ELR (cell line): ENCODE measurements at places on chromosomes 5 and 9.

DNA sequence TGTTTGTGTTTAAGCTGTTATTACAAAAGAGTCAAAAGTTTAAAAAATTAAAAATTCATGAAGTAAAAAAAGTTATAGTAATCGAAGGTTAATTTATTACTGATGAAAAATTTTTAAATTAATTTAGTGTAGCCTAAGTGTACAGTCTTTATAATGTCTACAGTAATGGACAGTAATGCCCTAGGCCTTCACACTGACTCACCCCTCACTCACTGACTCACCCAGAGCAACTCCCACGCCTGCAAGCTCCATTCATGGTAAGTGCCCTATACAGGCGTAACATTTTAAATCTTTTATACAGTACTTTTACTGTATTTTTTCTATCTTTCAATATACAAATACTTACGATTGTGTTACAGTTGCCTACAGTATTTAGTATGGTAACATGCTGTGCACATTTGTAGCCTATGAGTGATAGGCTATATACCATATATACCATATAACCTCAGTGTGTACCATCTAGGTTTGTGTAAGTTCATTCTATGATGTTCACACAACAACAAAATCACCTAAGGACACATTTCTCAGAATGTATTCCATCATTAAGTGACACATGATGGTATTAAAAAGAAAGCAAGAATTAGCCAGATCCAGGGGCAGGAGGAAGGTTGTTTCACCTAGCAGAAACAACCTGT lies 40.1 kb downstream of the DCAF10 start:
- DNase-seq, result peak; percentile 87

DNA sequence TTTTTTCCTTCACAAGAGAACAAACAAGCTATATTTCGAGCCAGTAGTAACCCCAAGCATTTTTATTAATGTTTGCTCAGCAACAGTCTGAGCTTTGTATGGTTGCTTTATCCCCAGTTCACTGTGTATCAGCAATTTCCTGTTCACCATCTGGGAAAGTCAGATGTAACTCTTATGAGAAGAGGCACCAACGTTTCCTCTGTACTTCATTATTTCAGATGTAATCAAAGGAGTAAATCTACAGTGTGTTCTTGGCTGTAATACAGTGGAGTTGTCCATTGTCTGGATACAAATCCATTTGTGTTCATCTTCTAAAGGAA lies 340.2 kb downstream of the ARRDC3 start:
- DNase-seq, result no peak

DNA sequence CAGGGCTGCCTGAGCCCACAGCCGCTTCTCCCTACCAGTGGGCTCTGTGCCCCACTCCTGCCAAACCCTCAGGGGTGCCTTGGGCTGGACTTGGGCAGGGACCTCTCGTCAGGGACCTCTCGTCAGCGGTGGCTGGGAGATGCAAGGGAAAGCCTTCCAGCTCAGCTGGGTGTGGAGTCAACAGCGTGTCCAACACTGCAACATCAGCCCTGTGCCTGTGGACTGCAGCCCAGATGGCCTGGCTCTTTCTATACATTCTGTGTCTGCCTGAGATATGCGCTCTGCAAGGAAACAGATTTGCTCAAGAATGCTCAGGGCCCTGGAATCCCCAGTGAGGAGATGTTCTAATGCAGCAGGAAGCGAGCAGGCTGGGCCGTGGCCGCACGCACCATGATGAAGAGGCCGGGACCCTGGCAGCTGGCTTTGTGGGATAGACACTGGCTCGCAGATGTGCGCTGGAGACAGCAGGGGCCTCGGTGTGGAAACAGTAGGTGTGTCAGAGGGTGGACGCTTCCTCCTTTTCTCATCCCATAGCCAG lies 85.0 kb upstream of the COL5A1 start:
- no peak for DNase-seq

- DNase-seq, result no peak
Measured at GRCh38 chr5:10484774-10485141, 43.1 kb downstream of the ROPN1L start.
